ENCODE measurements at places on chromosomes 2 and 18.

- no peak for DNase-seq
Measured at GRCh38 chr2:240571314-240571973, 3.2 kb downstream of the RNPEPL1 start.

DNA sequence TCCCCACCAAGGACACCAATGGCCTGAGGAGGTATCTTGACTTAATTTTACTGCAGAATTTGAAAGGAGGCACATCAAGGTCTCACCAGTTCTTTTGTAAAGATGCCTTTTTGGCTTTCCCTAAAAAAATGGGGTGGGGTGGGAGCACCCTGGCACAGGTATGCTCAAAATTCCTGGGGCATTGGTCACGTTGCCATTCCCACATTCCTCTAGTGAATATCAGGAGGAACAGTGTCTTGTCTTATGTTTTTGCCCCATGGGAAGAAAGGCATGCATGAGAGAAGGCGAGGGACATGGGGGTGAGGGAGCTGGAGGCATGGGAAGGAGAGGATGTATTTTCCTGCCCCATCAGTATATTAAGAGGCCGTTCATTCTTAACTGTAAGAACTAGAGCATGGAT is 275.3 kb downstream of the CMPK2 start:
- no peak for DNase-seq

- no peak for DNase-seq
Measured at GRCh38 chr2:215811003-215811402, 202.3 kb downstream of the MREG start.

DNA sequence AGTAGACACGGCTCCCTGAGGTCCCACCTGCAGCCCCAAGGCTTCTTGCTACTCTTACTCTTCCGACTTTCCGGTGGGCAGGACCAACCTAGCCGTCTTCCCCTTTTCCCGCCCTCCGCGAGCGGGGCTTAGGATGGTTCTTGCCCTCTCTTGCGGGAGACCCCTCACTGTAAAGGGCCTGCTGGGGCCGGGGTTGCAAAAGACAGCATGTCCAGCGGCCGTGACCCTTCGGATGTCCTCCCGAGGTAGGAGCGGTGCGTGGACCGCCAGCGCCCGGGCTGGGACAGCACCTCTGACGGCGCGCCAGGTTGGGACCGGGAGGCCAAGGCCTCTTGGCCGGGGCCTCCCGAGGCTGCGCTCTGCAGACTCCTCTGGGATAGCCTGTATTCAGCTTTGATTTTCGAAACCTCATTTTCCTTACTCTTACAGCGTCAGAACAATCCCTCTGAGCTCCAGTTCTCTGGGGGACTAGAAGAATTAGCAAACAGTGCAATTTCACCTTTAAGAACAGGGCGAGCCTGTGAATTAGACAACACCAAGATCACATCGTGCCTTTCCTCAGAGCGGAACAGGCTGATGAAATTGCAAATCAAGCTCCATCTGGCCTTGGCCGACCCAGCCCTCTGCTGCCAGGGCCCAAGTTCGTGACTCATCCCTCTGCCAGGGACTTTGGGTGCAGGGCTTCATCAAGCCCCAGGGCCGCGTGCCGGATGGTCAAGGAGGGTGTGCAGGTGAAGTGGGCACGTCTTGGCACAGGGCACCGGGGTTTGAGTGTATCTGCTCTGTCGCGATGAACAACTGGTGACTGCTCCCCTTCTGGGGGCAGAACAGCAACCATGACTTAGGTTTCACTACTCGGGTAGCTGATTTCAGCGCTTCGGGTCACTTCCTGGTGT is 777 bp downstream of the MOCOS start:
- no peak for DNase-seq

- no peak for DNase-seq
Measured at GRCh38 chr2:157911246-157911645, 35.1 kb upstream of the ACVR1 start.

DNA sequence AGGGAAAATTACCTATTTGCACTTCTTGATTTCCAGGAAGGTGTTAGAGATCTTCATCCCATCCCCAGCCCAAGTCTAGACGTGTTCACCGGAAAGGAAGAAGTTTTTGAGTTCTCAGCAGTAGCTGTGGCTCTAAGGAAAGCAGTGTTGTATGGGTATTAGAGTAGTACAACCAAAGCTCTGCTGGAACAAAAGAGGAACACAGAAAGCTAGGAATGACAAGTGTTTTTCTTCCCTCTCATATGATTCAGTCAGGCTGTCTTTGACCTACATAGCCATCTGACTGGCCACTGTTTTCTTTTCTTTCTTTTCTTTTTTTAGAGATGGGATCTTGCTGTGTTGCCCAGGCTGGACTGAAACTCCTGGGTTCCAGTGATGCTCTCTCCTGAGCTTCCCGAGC is 82.7 kb upstream of the SLC39A10 start:
- no peak for DNase-seq

DNA sequence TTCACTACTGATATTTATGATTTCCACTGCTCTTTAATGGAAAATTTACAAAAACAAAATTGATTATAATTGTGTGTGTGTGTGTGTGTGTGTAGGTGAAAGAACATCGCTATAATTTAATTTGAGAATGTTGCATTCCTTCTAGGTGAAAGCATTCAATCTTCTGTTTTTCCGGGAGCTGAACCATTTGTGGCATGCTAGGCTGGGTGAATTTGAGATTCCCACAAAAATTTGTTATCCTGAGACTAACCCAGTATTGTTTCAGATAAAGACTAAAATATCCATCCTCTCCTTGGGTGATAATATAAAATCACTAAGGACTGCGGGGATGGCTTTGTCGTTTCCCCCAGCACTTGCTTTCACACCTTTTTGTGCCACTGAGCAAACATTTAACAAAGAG is 911.2 kb upstream of the PIK3C3 start:
- DNase-seq: no peak

DNA sequence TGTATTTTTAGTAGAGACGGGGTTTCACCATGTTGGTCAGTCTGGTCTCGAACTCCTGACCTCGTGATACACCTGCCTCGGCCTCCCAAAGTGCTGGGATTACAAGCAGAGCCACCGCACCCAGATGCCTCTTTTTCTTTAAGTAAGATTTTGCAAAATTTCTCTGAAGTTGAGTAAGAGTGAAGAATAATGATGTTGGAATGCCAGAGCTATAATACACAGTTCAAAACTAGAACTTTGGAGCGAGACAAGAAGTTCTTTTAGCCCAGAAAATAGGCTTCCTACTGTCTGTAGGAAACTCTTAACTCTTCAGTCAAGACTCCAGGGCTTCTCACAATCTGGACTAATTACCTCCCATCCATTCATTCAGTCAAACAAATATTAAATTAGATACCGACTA is 51.4 kb downstream of the MARCHF4 start:
- DNase-seq: no peak

- DNase-seq: no peak
Measured at GRCh38 chr2:120224735-120225548, 1.7 kb upstream of the TMEM185B start.

DNA sequence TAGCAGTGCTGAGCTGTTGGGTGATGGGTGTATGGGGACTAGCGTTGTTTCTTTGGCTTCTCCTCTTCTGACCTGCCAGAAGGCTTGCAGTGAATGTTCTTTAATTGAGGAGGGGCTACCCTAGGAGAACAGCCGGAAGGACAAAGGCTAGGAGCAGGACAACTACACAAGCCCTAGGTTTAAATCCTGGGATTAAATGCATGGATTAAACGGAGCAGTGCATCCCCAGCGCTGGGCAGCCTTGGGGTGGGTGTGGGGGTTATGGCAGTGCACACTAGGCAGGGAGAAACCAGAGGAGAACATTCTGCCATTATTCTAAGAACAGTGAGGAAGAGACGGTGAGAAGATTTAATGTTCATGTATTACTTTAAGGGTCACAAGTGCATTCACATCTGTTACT is 86.4 kb upstream of the MCFD2 start:
- DNase-seq: no peak

GRCh38 chr2:237319887-237320286 is 94.1 kb downstream of the COL6A3 start:
- DNase-seq: no peak

DNA sequence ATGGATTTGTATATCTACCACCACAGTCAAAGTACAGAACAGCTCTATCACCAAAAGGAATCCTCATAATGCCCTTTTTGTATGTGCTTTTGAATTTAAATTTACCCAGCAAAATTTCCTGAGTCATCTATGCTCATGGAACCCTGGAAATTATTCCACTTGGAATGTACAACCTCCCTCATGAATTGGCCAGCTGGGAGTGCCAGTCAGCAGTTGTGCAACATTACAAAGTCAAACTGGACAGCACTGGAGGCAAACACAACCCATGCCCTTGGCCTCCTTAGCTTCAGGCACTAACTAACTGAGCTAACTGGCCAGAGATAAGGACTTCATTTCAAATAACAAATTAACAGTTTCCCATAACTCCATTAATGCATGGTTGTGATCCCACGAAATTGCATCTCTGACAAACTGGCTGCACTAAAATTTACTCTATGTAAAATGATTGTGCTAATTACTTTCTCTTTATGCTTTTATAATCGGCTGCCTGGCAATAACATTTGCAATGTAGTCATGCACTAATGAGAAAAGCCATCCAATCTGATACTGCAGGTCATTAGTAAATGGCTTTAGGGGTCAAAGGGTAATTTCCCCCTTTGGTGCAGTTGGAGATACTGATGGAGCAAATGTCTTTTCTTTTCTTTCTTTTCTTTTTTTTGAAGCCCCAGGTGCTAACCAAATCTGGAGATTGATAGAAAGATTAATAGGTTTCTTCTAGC is 270.5 kb downstream of the ACTR3 start:
- DNase-seq: no peak

GRCh38 chr18:13514558-13514957 is 211.8 kb downstream of the FAM210A start:
- no peak for DNase-seq

- DNase-seq: no peak
Measured at GRCh38 chr2:241553981-241554380, 4.6 kb upstream of the BOK start.

GRCh38 chr18:63206433-63207142 is 113.0 kb downstream of the BCL2 start:
- DNase-seq: no peak

- no peak for DNase-seq
Measured at GRCh38 chr2:44740678-44741077, 200.8 kb upstream of the SIX3 start.

GRCh38 chr18:48048251-48048650 is 117.8 kb upstream of the SMAD2 start:
- DNase-seq: no peak

DNA sequence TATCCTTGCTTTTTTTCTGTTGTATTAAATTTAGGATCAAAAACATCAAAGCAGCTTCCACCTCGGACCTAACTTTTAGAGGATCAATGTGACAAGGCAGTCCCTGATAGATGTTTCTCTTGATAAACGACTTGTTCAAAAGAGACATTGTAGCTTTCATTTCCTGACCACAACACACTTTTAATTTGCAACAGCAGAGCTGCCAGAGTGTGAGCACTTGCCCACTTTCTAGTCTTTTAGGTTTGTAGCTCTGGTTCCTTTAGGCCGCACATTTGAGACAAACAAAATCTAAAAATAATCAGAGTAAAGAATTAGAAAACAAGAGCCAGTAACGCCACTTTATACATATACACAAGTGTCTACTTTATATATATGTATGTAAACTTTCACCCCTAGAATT is 3.1 kb downstream of the FIGN start:
- no peak for DNase-seq

GRCh38 chr2:239258248-239258647 is 142.6 kb downstream of the HDAC4 start:
- DNase-seq: no peak

DNA sequence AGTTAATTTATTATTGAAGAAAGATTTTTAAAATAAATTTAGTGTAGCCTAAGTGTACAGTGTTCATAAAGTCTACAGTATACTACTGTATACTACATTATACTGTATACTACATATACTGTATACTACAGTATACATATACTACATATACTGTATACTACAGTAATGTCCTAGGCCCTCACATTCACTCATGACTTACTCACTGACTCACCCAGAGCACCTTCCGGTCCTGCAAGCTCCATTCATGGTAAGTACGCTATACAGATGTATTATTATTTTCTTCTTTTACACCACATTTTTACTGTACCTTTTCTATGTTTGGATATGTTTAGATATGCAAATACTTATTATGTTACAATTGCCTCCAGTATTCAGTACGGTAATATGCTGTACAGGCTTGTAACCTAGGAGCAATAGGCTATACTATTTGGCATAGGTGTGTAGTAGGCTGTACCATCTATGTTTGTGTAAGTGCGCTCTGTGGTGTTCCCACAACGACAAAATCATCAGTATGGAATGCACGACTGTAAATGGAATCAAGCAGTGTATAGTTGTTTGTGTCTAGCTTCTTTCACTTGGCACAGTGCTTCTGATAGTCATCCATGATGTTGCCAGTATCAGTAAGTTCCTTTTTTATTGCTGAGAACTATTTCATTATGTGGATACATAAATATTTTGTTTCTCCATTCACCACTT is 245.7 kb downstream of the MTX2 start:
- no peak for DNase-seq

- no peak for DNase-seq
Measured at GRCh38 chr2:224820283-224820991, 104.3 kb upstream of the CCDC195 start.

DNA sequence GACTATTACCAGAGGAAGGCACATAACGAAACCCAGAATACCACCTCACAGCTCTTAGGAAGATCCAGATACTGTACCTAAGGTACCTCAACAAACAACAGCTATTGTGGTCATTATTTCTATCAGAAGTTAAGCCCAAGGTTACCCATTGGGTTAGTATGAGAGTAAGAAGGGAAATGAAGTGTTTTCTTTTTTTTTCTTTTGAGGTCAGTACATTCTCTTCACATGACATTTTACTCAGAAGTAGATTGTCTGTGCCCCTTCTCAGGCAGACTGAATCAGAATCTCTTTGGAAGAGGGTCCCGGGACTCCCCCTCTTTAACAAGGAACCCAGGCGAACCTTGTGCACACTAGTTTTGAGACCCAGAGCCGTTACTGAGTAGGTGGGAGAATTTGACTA is 233.7 kb upstream of the CXCR4 start:
- no peak for DNase-seq

- no peak for DNase-seq
Measured at GRCh38 chr2:98923244-98923940, 12.6 kb downstream of the CRACDL start.

DNA sequence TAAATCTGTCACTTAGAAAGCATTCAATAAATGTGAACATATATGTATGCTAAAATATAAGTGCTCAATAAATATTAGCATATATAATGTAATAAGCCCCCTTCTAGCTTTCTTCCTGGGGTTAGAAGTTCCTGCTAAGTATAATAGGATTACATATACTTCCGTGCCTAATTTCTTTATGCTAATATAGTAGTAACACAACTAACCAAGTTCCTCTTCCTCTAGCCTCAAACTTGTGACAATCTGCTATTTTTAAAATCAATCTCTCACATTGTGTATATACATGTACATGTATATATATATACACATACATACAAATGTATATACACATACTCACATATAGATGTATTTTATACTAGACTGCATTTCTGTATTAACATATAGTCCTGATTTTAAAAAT is 32.2 kb downstream of the TLK1 start:
- DNase-seq: no peak

Data from stimulated activated CD8-positive, alpha-beta memory T cell treated with anti-CD3 and anti-CD28 coated beads, Interleukin-4, amount 100 ng/mL, for 1 hour (primary cell).